ENCODE measurements at places on chromosomes 11 and 22. TPM values are rescaled to one million over a fixed set of nuclear protein-coding genes. Genes with fewer than 3 reads are reported as not detected.

DNA sequence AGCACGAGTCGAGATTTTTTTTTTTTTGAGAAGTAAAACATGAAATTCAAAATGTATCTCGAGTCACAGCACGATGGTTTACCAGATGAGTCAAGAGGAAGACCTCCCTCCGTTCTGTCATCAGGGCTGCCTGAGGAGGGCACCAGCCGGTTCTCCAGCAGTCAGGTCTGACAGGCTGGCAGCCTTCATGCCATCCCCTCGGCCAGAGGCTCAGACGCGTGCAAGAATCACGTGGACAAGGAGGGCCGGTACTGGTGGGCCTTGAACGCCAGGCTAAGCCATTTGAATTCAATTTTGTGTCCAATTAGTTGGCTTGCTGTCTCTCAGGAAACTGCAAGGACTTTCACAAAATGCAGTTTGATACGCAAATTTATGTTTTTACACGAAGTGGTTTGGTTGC lies 1412.2 kb downstream of the BRD1 start:
- DNase-seq, result no peak

- DNase-seq, result no peak
These were observed 268.6 kb upstream of the PITPNB start for GRCh38 chr22:28187612-28188011.

DNA sequence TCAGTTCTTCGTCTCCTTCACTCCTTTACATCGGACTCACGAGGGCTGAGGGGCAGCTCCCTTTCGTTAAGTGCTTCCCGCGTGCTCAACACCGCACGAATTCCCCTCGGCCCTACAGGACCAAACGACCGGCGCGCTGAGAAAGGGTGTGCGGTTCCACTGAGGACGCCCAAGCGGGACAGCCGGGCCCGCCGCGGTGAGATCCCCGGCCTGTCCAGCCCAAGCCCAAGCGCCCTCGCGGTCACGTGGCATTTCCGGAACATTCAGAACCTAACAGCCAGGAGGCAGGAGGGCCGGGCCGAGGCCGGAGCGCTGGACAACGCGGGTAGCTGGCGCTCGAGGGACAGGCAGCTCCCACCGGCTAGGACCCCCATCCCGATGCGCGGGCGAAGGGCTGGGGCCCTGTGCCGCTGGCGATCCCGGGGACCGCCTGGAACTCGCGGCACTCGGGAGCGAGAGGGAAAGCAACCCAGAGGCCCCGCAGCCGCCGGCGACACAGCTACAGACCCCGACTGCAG lies 737 bp upstream of the STIP1 start:
- DNase-seq, result no peak

DNA sequence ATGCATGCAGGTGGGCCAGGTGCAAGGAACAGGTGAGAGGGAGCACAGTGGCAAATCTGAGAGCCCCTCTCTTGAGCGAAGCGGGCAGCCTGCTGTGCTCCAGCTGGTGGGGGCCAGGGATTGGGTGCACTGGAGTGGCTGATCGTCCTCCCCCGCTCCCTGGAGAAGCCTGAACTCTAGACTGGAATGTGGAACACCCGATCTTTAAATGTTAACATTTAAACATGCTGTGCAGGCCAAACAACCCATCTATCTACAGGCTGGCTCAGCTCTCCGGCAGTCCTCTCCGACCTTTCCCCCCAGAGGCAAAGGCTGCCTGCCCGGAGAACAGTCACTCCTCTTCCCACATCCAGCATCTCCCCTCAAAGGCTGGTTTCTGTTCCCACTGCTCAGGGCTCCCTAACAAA lies 5.1 kb downstream of the MRGPRF start:
- DNase-seq, result no peak

GRCh38 chr11:118168751-118169150 lies 7.7 kb downstream of the SCN2B start:
- no peak for DNase-seq

DNA sequence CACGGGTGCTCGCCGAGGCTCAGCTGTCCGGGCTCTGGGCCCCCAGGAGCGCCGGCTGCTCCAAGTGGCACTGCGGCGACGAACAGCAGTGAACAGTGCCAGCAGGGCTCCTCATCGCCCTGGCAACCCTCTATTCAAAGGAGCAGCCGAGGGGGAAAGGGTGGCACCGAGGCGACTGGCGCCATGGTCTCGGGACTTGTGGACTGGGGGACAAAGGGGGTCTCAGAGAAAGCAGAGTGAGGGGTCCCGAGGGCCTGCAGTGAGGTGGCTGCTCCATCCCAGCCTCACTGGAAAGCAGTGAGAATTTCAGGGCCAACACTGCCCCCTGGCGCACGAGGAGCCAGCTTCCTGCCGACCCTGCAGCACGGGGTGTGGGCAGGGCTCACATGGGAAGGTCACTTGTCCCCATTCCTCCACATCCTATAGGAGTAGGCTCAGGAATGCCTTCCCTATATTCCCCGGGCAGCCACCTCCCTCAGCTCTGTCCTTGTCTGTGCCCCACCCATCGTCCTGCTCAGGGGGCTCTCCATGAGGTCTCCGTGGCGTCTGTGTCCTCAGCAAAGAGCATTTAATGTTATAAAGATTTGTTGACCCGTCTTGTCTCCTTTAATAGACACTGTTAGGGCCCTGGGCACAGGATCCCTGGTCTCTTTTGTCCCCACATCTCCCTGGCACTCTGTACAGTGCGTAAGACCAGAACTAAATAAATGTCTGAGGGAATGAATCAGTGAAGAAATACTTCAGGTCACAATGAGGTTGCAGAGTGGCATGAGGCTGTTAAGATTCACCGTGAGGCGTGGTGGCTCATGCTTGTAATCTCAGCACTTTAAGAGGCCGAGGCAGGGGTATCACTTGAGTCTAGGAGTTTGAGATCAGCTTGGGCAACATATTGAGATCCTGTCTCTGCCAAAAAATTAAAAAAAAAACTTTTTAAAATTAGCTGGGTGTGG lies 26.4 kb downstream of the LRFN4 start:
- DNase-seq, result peak; percentile 74

GRCh38 chr22:37303821-37304274 lies 21.5 kb downstream of the CYTH4 start:
- DNase-seq, result peak; percentile 84

- no peak for DNase-seq
These were observed 22.9 kb upstream of the CRYBB3 start for GRCh38 chr22:25176799-25177198.

Gene CRYBA4
- 0.63 TPM for total RNA-seq

Gene SOX10
- not detected for total RNA-seq

Gene SCT
- not detected for total RNA-seq

Gene MYO18B
- 2.8 TPM for total RNA-seq

Gene SLC7A4
- total RNA-seq, result not detected

Gene SMIM38
- 5.5 TPM for total RNA-seq
